ENCODE measurements at places on chromosomes 4 and X.
A peak's percentile ranks its signal among the peaks of the same experiment; 100 is the strongest.

- DNase-seq, result no peak
These were observed 65.2 kb upstream of the TMEM33 start for GRCh38 chr4:41870035-41870434.

GRCh38 chrX:136468391-136469103 is 19.2 kb upstream of the BRS3 start:
- no peak for DNase-seq

- no peak for DNase-seq
These were observed 694 bp downstream of the TBL1X start for GRCh38 chrX:9465380-9466123.

GRCh38 chr4:47562297-47562696 is 77.2 kb downstream of the ATP10D start:
- DNase-seq, result no peak

DNA sequence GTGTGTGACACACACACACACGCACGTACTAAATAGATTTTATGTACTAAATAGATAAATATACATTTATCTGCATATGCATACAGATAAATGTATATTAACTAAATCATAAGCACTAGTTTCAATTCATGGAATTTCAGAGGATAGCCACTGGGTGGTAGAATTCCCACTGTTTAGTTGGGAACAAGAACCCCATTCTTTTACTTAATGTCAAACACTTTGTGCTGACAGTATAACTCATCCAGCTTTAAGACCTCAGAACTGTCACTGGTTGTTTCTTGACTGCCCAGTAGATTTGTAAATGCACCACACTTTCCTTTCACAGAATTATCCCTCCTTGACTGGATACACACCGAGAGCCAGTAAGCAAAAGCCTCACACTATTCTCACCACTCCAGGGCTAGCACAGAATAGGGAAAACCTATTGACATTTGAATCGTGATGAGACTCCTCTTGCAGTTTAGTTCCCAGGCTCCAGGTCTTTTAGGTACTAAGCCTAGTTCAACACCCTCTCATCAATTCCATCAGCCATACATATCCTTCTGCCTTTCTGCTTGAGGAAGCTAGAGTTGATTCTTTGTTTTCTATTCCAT is 32.4 kb downstream of the PPARGC1A start:
- DNase-seq, result peak; percentile 25

- DNase-seq, result no peak
These were observed 10.7 kb downstream of the CLNK start for GRCh38 chr4:10673817-10674369.

GRCh38 chrX:23884427-23885024 is 23.2 kb downstream of the APOO start:
- no peak for DNase-seq
